ENCODE measurements at places on chromosomes 3 and 15.

GRCh38 chr3:29279806-29280205, 1.1 kb upstream of the RBMS3 start:
- DNase-seq: no peak

DNA sequence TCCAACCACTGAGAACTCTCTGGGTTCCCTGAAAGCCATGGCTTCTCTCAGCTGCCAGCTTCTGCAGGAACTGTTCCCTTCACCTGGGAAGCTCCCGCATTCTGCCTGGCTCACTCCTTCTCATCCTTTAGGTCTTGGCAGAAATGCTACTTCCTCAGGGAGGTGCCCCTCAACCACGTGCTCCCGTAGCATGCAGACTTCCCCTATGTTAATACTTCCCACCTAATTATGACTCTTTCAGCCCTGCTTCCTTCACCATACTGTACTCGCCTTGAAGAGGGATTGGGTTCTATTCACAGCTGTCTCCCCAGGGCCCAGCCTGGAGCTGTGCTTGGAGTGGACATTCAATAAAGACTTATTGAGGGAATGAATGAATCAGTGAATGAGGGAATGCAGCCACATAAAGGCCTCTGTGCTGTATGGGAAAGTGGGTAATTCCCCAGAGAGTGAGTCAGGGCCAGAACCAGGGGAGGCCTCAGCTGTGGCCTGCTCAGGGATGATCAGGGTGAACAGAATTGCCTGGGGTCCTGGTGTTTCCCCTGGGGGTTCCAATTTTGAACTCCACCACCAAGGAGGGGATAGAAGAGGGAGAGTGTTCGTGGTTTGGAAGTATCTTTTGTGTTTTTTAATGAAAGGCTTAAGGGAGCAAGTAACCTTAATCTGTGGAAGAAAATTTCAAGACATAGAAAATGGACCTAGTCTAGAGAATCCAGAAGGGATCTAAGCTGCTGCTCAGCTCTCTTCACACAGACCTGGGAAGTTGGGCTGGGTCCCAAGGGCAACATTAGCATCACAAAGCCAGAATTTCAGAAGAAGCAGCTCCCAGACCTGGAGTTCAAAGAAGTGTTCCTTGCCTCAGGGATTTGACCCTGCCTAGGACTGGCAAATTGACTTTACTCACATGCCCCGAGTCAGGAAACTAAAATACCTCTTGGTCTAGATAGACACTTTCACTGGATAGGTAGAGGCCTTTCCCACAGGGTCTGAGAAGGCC, 14.6 kb upstream of the FAM107A start:
- DNase-seq: no peak

- DNase-seq: no peak
These were observed 29.2 kb downstream of the SEMA6D start for GRCh38 chr15:47746516-47746915.

GRCh38 chr3:64318001-64318400, 92.7 kb upstream of the PRICKLE2 start:
- no peak for DNase-seq

DNA sequence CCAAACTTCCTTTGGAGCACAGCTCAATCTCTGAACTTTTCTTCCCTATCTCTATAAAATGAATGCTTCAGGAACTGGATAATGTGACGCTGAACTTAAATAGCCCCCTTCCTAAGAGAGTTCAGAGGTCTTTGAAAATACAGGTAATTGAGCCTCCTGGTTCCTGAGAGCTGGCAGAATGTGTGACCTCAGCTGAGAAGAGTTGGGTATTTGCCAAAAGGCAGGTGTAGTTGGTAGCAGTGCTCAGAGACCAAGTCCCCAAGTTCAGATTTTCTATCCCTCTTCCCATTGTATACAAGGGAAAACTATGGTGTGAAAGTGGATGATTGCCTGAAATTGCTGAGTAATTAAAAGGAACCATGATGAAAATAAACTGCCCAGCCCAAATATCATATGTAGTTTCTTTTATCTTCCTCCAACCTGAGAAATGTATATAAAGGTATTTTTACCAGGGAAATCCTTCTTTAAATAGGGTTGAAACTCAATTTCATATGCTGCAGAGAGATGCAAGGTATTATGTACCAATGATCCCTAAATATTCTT, 154.6 kb upstream of the ICE2 start:
- DNase-seq: no peak

DNA sequence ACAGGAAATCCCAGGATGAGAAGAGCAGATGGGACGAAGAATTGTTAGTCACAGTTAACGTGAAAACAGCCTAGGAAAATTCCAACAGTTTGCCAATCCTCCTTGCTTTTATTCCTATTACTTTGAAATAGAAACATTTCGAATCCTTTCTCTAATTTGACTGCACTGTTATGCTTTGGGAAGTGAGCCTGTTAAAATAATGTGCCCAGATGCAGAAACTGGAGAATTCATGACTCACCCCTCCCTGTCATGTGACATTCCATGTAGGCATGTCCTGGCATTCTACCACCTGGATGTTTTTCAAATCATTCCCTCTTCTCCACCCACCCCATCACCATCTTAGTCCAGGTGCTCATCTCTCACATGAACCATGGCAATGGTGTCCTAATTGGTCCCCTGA, 107.3 kb downstream of the MINAR1 start:
- DNase-seq: no peak

DNA sequence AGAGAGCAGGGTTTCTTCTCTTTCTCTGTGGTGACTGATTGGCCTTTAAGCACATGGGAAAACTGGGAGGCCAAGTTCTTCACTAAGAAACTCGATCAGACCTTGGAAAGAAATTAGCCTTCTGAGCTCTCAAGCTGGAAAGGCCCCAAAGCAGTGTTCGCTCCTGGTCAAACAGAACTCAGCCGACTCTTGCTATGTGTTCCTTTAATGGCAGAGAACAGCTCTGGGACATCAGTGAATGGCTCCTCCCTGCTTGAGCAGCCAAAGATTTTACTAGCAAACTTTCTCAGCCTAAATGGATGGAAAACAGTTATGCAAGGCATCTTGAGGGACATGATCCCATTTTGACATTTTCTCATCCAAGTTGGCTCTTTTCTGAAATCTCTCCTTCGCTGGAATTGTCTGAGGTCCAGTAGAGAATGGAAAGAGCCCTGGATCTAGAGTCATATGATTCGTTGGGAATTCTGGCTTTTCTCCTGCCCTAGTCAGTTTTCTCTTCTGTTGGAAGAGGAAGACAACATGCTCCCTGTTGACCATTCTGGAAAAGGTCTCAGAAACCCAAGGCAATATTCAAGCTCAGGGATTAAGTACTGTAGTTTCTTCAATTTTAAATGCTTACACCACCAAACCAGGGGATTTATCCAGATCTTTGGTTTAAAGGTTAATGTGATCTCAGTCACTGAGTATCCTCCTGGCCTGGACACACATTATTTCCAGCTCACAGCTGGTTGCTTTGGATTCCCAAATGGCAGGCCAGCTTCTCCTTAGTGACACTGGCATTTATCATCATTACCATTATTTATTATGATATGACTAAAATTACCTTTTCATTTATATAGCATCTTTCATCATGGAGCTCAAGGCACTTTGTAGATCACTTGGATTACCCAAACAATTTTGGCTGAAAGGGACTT, 319.6 kb downstream of the AGBL1 start:
- DNase-seq: no peak

- no peak for DNase-seq
These were observed 200.3 kb downstream of the ZNF621 start for GRCh38 chr3:40725031-40725430.

GRCh38 chr3:184388164-184388935, 8.5 kb downstream of the CHRD start:
- DNase-seq: no peak
